ENCODE measurements at places on chromosomes 13 and 19.
A peak's percentile ranks its signal among the peaks of the same experiment; 100 is the strongest.

DNA sequence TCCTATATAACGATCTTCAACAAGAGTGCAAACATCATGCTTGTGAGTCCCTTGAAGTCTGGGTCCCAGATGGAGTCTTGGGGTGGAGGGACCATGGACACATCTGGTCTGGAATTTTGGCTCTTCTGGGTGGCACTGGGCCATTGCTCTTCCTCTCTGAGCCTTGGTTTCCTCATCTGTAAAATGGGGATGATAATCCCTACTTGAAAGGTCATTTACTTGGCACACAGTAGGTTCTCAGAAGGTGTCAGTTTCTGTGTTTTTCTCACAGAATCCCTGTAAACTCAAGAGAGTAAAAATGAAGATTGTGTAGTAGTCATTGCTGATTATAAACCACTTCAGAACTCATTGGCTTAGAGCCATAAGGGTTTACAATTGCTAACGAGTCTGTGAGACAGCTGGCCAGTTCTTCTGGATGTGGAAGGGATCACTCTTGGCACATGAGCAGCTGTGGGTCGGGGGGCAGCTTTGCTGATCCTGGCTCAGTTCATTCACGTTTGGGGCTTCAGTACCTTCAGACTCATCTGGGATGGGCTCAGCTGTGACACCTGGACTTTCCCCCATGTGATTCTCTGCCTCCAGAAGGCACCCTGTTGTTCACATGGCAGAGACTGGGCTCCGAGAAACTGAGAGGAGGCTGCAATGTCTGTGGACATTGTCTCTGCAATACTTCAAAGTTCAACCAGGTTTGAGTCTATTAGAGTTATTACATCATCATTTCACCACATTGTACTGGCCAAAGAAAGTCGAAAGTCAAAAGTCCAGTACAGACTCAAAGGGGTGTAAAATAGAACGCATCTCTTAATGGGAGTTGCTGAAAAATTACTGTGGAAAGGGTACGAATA lies 7.8 kb downstream of the CYP4F12 start:
- no peak for DNase-seq

- DNase-seq: no peak
These were observed 181.3 kb downstream of the LIG4 start for GRCh38 chr13:108033800-108034707.

GRCh38 chr13:39566216-39566869 lies 36.6 kb downstream of the LHFPL6 start:
- no peak for DNase-seq

DNA sequence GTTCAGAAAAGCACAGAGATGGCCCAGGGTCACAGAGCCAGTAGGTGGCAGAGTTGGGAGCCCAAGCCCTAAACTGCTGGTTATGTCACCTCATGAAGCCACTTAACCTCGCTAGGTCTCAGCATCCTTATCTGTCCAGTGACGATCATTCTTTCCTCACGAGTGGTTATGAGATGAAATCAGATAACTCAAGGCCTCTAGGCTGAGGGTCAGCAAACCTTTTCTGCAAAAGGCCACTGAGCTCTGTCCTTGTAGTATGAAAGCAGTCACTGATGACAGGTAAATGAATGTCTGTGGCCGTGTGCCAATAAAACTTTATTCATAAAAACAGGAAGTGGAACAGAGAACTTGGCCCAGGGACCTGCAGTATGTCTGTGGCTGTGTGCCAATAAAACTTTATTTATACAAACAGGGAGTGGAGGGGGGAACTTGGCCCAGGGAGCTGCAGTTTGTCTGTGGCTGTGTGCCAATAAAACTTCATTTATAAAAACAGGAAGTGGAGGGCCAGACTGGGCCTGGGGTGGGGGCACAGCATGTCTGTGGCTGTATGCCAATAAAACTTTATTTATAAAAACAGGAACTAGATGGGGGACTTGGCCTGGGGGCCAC lies 71.2 kb downstream of the GNG7 start:
- no peak for DNase-seq

- DNase-seq: no peak
These were observed 35.2 kb downstream of the SLC25A42 start for GRCh38 chr19:19098703-19099632.

- no peak for DNase-seq
These were observed 1.8 kb downstream of the POLR2E start for GRCh38 chr19:1093330-1093729.

- DNase-seq: no peak
These were observed 2.7 kb upstream of the MISP start for GRCh38 chr19:748274-748598.

GRCh38 chr13:20814224-20814910 lies 40.6 kb upstream of the EEF1AKMT1 start:
- peak; percentile 81 for DNase-seq

DNA sequence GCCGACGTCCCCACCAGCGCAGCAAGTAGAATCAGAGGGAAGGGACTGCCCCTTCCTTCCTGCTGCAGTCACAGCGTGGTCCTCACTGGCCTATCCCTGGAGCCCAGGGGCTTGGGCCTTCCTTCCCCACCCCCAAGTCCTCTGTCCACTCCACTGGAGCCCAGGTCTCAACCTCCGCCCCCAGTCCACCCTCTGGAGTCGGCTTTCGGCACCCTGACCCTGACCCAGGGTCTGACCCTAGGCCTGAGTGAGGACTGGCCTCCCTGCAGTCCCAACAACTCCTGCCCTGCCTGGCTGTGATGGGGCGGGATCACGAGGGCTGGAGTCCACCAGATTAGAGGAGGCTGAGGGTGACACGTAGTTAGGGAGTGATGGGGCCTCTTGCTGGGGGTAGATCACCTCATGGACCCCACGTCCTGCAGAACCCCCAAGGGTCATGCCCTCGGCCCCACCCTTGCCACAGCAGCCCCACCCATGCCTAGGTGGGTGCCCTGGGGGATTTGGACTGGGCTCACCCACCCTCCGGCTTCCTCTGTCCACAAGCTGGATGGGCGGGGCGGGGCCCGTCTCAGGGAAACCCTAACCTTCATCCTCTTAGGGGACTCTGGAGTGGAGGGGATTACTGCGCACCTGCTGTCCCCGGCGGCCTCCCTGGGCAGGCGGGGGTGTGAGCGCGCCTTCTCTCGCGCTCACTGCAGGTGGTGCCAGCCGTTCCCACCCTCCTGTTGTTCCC lies 3.8 kb downstream of the RAX2 start:
- DNase-seq: peak; percentile 22

- DNase-seq: no peak
These were observed 800.2 kb upstream of the MIR17HG start for GRCh38 chr13:90547272-90547790.

All from dermis microvascular lymphatic vessel endothelial cell (primary cell).